ENCODE measurements at places on chromosomes 1 and 21.

- DNase-seq: peak; percentile 30
These were observed 3.6 kb upstream of the KIAA2013 start for GRCh38 chr1:11929849-11930248.

DNA sequence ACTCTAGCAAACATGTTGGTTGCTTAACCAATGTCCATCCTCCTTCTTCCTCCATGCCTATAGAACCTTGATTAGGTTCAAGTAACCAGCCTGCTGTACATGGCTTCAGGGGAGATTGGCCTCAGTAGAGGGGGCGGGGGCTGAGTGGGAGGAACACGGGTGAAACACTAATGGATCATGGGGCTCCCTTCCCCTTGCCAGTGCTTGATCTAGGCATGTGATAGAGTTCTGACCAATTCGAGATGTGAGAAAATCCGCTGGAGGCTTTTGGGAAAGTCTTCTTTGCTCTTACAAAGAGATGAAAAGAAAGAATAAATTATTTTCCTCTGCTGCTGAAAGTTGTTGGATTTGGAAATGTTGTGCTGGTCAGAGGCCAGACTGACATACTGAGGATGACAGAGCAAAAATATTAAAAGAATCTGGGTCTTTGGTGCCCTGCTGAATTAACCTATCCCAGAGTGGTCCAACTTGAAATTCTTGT lies 5.2 kb upstream of the OTUD7B start:
- DNase-seq: no peak

DNA sequence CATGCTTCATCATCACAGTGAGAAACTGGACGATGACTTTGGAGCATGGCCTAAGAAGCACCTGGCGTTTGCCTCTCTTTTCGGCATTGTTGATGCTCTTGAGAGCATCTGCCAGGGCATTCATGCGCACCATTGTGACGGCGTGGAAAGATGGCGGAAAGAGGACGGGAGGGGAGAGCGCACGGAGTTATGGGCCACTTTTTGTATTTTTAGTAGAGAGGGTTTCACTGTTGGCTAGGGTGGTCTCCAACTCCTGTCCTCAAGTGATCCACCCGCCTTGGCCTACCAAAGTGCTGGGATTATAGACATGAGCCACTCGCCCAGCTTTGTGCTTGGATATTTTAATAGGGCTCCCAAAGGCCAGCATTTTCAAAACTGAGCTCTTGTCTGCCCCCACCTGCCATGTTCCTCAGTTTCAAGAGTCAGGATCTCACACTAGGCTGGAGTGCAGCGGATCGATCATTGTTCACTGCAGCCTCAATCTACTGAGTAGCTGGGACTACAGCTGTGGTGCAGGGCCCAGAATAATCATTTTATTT lies 5.3 kb downstream of the RPS8 start:
- DNase-seq: no peak

DNA sequence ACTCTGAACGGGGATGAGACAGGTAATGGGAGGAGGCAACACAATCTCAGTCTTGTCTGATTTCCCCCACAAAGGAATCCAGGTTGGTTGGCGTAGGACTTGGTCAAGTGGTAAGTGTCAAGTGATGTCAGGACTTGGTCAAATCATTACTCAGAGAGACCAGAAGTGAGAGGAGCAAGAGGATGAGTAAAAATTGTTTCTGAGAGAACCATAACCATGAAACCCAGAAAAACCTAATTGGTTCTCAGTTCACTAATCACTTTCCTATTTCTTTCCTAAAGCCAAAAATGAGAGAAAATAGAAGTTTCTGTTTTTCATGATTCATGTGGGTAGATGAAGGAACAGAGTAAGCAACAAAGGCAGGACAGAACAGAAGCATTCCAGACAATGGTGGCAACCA lies 5.0 kb downstream of the PHC2 start:
- DNase-seq: no peak

DNA sequence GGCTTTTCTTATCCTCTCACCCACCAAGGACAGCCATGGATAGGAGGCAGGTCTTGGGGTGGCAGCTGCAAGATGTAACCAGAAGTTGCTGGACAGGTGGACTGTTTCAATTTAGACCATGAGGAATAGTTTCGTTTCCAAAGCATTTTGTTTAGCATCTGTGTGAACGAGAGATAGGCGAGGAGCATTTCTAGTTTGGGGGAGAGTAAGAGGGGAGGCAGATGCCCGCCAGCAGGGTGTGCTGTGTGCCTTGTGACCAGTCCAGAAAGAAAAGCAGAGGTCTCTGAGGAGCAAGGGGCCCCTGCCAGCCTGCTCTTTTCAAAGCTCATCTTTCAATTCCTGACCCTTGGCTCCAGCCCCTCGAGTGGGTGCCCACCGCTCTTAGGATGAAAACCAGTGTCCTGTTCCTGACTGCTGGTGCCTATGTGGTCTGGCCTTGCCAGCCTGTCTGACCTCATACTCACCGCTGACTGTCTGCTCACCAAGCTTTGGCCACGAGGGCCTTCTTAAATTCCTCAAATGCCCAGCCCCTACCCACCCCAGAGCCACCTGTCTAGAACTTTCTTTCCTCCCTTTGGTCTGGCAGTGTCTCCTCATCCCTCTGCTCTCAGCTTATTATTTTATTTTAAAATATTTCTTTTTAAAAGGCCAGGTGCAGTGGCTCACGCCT lies 8.5 kb downstream of the SERINC2 start:
- peak; percentile 65 for DNase-seq

DNA sequence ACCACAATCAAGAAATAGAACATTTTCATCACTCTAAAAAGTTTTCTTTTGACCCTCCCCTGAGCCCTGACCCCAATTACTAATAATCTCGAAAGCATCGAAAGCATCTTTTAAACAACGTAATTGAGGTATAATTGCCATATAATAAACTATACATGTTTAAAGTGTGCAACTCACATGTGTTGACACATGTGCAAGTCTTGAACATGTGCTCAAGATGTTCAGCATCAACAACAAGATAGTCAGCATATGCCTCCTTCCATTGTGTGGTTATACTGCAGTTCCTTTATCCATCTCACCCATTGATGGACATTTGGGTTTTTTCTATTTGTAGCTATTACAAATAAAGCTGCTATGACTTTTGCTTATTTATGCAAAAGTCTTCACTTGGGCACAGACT lies 90.7 kb downstream of the RIPK4 start:
- DNase-seq: no peak

- DNase-seq: peak; percentile 28
These were observed 230.3 kb downstream of the GRIK3 start for GRCh38 chr1:36803868-36804570.

DNA sequence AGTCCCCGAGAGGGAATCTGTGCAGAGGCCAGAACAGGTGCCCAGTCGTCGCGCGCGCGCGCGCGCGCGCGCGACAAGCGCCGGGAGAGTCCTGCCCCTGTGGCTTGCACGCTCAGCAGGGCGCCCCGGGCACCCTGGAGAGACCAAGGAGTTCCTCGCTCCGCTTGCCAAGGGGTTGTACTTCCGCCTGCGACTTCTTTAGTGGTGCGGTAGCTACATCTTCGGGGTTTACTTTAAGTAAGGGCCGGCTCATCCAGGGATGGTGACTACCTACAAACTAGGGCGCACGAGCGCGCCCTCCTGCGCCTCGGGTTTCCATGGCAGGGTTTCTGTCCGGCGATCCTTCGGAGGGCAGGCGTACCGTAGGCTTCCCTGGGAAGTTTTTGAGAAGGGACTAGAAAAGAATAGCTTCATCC lies 1.4 kb downstream of the LHX4 start:
- DNase-seq: peak; percentile 67

DNA sequence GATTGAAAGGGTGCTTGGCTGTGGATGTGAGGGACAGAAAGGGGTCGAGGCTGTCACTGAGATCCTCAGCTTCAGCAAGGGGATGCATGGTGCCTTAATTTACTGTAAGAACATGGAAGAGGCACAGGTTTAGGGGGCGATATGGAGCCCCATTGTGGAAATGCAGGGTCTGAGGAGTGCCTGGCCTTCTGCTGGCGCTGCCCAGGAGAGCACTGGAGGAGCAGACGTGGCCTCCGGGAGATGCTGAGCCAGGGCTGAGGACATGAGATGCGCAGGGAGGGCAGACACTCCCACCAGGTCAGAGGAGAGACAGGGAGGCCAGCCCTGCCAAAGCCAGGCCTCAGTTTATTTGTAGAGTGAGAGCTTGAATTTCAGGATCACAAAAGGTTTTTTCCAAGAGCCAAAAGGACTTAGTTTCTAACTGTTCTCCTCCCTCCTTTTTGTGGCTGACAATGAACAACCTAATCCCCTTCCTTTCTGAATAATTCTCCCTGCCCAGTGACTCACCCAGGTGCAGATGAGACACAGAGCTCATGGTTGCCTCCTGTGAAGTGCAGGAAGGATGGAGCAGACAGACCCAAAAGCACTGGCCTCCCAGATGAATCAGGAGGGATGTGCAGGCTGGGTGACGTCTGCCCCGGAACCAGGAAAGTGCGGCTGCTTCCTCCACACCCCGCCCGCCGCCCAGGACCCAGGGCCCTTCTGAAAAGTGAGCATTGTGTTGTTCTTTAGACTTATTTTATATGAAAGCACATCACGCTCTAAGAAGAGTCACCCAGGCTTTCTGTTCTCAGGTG lies 73.0 kb upstream of the TMPRSS2 start:
- no peak for DNase-seq

DNA sequence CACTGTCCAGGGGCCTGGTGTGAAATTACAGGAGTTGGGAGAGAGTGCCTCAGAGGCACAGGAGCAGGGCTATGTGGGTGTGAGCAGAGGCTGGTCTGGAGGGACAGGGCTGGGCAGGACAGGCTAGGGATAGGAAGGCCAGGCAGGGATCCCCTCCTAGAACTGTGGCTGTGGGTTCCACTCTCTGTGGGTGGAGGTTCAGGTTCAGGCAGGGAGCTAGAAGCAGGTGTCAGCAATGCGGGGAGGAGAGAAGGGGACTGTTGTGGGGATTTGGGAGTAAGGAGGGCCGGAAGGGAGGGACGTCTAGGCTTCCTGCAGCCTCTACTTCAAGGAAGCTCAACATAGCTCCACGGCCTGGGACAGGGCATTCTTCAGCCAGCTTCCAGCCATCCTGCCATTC lies 8.3 kb upstream of the GPR61 start:
- DNase-seq: no peak

- DNase-seq: no peak
These were observed 21.7 kb upstream of the ACTRT2 start for GRCh38 chr1:2999571-2999970.

DNA sequence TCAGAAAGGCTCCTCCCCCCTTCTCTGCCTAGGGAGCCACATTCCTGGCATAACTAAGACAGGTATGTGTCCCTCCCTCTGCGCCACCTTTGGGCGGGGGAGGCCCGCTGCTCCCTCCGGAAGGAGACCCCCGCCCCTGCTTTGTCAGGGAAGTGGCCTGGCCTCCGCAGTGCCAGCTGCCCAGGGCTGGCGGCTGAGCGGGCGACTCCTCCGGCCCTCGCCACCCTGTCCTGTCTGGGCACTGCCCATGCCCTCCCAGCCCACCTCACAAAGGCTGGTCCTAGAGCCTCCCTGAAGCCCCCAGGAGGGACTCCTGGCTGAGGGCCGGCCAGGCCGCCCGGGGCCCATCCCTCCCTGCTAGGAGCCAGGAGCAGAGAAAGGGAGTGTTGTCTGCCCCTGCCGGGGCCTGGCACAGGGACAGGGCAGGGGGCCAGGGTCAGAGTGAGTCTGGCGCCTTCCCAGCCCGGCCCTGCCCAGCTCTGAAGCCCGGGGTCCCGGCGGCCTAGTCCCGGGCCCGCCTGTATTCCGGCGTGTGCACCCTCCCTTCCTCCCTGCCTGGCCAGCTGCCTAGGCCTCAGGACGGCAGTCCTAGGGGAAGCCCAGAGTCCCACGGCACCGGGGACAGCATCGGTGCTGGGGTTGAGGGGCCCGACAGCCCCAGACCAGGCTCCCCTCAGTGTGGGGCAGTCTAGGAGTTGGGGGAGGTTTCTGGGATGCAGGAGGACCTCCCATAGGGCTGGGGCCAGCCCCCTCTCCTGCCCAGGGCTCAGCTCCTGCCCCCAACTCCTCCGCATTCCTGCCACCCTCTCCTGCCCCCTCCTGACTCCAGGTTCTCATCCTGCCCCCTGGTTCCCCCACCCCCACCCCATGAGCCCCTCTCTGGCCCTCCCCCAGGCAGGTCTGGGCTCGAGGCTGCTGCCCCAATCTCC lies 5.1 kb downstream of the AGRN start:
- peak; percentile 67 for DNase-seq

- DNase-seq: no peak
These were observed 39.0 kb downstream of the SETD4 start for GRCh38 chr21:36021251-36021837.

DNA sequence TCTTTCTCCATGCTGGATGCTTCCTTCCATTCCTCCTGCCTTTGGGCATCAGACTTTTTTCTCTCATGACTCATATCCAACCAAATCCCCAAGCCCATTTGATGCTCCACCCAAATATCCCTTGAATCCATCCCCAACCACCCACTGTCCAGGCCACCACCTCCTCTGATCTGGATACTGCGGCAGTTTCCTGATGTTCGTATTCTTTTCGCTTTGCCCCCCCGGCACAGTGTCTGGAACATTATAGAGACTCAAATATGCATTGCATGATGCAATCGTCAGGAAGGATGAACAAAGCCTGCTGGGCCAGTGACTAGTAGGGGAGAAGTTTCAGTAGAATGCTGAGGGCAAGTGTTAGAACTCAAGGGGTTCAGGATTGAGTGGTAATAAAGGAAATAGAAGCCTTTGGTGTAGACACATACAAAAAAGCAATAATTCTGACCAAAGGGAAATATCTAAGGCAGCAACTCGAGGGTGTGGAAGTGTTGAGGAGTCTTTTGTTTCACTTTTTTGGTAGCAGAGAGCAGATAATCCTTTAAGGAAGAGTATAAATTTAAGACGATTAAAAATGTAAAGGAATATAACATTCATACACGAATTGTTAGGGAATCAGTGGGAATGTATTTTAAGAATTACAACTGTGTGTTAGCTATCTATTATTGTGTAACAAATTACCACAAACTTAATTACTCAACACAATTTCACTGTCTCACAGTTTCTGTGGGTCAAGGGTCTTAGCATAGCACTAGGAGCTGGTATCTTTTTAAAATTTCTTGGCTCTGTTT lies 7.5 kb downstream of the S100A11 start:
- DNase-seq: no peak

GRCh38 chr1:8733484-8733883 lies 84.0 kb downstream of the RERE start:
- peak; percentile 63 for DNase-seq

DNA sequence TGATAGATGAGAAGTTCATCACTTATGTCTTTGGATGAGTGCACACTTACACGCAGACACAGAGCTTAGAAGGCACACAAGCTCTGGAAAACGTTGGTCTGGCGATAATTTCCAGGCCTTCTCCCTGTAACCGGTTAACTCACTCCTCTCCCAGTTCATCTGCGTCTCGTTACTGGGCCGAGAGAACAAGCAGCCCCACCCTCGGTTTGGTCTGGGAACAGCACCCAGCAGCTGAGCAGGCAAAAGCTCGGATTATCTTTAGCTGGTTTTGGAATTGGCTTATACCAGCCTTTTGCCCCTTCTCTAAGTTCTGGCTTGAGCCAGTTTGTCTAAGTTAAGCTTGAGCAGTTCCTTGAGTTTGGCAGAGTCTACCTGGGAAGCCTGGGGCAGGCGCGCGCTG lies 27.3 kb upstream of the COL6A1 start:
- peak; percentile 14 for DNase-seq

DNA sequence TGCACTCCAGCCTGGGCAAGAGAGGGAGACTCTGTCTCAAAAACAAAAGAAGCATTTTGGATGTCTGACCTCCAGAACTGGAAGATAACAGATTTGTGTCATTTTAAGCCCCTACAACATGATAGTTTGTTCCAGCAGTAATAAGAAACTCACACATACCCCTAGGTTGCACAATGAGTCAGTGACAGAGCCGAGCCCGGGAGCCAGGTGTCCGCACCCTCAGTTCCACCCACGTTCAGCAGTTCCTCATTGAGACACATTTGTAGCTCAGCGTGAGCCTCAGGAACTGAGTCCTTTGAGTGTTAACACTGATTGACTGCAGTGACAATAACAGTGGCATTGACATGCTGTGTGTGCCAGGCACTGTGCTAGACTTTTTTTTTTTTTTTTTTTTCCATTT lies 19.8 kb downstream of the LRRC38 start:
- DNase-seq: no peak

All from iPS-NIHi11 (cell line).